Posterior cingulate gyrus (tissue), 11 donors: ENCODE measurements at places on chromosomes 2 and 18.

DNA sequence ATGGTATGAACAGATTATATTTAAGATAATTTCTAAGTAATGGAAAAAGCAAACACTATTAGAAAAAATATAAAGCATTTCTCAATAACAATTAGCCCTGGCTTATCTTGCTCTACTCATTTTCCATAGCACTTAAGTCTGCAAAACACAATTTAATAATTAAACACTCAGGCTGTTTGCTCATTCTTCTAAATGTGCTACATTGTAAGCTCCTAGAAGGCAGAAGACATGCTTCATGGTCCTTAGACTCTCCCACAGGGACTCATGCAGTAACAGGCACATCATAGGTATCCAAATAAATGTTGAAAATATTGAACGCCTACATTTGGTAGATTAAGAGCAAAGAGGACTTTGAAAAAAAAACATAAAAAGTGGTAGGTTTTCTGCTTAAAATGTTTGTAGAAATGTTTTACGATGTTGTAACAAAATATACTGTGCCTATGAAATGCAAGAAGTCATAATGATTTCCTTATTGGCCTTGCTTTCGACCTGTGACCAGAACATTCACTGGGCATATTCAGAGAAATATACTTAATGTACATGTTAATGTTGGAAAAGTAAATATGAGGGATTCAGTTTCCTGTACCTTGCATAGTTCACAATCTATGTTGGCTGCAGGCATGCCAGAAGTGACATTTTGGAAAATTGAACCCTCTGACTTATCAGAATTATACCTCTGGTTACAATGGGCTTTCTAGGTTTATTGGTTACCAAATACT lies 27.2 kb downstream of the G6PC2 start:
- no peak for DNase-seq

DNA sequence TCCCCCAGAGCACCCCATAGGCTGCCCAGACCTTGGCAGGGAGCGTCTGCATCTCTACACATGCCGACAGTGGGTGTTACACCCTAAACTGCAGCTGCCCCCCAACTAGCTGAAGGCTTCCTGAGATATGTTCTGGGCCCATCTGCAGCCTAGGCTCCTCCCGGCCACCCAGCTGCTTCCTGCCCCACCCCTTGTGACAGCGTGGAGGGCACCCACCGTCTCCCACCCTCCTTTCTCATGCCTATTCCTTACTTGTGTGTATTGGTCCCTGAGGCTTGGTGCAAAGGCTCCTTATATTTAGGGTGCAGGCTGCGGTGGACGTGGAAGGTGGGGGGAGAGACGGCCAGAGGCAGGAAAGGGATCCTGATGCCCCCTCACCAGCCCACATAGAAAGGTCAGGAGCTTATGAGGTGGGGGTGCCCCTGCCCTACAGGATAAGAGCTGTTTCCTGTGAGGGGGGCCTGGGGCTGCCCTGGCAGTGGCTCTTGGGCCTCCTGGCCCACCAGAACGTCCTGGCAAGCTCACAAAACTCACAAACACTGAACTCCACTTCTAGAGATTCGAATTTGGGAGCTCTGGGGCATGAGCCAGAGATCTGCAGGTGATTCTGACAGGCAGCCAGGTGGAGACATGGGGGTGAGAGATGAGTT lies 7.3 kb upstream of the PROM2 start:
- no peak for DNase-seq

DNA sequence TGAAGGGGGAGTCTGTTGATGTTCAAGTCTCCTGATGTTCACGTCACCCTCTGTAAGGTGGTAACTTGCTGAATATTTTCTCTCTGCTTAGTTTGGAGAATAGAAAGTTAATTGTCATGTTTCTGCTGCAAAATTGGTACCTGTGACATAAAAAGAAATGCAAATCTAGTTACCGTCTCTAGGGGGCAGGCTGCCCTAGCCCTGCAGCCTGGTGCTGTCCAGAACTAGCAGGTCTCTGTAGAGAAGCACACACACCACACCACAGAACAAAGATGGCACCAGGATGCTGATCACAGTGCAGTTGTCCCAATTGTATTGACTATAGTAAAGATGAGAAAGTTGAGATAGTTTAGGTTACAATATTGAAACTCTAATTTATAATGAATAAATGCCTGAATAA lies 47.0 kb downstream of the SLC9A4 start:
- no peak for DNase-seq

GRCh38 chr2:9721344-9721743 lies 90.5 kb upstream of the YWHAQ start:
- no peak for DNase-seq

GRCh38 chr2:3285901-3286645 lies 91.5 kb downstream of the EIPR1 start:
- DNase-seq = no peak

- no peak for DNase-seq
Observed at GRCh38 chr18:63286926-63287325, 32.6 kb downstream of the BCL2 start.

DNA sequence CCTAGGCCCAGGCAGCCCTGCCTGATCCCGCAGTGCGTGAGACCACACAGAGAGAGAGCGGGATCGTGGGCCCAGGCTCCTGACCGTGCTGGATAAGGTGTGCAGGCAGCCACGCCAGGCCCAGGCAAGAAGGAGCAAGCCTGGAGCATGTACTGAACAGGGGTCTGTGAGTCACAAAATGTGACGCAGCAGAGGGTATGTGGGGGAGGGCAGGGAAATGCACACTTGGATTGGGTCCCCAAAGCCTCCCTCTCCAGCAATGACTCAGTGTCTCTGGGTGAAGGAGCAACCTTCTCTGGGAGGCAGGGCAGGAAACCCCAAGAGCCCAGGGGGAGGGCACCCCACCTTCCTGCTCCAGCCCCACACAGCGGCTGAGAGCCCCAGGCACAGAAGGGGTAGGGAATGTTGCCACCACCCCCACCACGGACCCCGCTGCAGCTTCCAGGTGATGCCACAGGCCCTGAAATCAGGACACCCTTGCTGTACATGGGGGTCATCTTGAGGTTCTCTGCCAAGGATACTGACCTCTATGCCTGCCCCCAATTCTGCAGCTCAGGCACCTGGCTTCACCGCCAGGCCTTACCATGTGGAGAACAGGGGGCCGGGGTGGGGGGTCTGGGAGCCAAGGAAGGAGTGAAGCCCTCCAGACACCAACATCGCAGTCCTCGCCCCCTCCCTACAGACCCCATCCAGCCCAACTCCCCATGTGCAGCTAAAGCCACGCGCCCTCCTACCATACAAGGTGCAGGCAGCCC lies 1.3 kb upstream of the GPC1 start:
- DNase-seq = no peak

DNA sequence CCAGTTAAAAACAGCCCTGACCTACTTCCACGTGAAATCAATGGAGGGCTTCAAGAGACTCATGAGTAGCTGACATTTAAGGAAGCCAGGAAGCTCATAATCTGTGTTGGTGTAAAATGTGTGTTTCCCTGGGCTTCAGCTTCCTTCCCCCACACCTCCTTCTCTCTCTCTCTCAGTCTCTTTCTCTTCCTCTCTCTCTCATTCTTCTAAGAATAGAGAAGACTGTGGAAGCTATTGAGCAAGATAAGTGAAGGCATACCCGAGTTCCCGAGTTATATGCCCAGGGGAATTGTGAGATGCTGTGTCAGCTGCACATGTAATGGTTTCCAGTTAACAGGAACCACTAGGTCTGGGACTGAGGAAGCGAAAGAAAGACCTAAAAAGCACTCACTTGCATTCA lies 199.4 kb downstream of the NYAP2 start:
- DNase-seq = no peak

GRCh38 chr2:240595381-240596079 lies 9.0 kb downstream of the CAPN10 start:
- DNase-seq = no peak

DNA sequence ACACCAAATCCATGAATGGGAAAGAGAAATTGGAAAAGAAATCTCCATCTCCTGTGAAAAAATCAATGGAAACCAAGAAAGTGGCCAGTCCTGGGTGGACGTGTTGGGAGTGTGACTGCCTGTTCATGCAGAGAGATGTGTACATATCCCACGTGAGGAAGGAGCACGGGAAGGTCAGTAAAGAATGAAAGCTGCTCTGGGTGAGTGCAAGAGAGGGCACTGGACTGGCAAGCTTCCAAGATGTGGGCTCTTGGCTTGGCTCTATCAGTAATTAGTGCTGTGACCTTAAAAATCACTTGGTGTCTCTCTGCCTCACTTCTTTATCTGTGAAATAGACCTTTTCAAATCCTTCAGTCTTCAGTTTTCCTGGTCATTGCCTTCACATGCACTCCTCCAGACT lies 89.0 kb downstream of the ZNF532 start:
- DNase-seq = no peak

DNA sequence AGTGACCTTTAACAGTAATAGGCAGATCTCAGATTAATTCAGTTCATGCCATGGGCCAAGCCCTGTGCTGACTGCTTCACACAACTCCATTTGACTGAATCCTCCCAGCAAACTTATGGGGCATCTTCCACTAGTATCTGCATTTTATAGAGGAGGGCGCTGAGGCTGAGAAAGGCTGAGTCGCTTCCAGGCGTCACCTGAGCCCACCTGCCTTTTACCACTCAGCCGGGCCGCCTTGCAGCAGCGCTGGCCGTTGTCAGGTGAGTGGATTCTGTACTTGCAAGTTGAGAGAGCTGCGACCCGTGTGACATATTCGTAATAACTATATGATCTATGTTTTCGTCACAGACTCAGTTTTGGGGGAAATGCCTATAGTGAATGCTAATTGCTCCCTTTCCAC lies 59.3 kb upstream of the B3GNT7 start:
- no peak for DNase-seq

DNA sequence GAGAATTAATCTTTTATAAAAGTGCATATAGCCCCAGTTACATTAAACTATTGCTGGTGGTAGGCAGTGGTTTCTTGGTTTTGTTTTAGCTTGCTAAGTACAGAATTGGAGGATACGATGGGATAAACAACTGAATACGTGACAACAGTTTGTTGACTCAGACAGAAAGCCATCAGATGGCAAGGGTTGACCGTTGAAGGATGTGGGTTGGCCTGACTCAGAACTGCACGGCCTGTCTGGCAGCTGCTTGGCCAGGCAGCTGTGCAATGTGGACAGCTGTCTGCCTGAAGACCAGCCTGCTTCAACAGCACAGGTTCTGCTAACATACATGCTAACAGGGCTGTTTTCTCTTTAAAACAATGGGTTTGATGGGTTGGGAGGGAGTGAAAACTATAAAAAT lies 46.6 kb downstream of the PRKRA start:
- DNase-seq = no peak

- DNase-seq = no peak
Observed at GRCh38 chr2:196324211-196324610, 152.8 kb upstream of the STK17B start.

- no peak for DNase-seq
Observed at GRCh38 chr18:46642561-46642960, 14.5 kb downstream of the LOXHD1 start.

GRCh38 chr2:196925768-196926561 lies 542 bp downstream of the PGAP1 start:
- DNase-seq = peak; percentile 44

- no peak for DNase-seq
Observed at GRCh38 chr2:173658946-173659371, 304.3 kb downstream of the CDCA7 start.

- DNase-seq = peak; percentile 78
Observed at GRCh38 chr18:48775372-48776155, 175.2 kb downstream of the SMAD7 start.

DNA sequence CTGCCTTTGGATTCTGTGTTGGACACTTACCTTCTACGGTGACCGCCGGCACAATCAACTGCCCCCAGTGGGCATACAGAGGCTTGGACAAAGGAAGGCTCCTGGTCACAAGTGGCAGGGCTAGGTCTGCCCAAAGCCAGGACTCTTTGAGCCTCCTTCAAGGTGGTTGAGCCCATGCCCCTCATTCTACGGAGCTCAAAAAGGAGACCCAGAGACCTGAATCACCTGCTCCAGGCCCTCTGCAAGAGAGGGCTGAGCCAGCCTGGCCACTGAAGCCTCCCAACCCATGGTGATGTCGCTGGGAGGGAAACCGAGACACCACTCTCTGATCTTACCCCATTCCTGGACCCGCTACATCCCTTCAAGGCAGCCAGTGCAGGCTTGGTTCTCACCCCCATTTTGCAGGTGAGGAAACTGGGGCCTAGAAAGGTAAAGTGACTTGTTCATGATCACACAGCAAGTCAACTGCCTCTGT lies 87.9 kb downstream of the INHBB start:
- DNase-seq = no peak

- no peak for DNase-seq
Observed at GRCh38 chr2:136118819-136119716, 1.1 kb upstream of the CXCR4 start.

DNA sequence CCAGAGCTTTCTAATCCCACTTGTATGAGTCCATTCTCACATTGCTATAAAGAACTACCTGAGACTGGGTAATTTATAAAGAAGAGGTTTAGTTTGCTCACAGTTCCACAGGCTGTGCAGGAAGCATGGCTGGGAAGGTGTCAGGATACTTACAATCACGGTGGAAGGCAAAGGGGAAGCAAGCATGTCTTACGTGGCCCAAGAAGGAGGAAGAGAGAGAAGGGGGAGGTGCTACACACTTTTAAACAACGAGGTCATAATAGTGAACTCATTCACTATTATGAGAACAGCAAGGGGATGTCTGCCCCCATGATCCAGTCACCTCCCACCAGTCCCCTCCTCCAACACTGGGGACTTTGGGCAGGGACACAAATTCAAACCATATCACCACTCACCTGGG lies 67.8 kb downstream of the TTC32 start:
- no peak for DNase-seq

DNA sequence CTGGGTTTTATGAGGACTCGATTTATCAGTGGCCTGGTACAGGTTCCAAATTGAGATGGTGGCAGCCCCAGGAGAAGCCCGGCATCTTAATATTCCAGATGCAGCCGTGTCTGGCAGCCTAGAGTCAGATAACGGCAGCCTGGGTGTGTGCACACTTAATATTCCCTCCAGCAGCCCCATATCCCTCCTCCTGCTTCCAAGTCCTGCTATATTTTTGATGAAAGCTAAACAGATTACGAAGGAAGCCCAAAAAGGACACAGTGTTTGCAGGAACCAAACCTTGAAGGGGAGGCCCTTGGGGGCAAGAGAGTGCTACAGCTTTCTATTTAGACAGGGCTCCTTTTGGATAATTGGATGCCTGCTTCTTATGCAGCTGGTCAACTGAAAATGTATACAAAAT lies 25.1 kb upstream of the ALK start:
- DNase-seq = no peak

DNA sequence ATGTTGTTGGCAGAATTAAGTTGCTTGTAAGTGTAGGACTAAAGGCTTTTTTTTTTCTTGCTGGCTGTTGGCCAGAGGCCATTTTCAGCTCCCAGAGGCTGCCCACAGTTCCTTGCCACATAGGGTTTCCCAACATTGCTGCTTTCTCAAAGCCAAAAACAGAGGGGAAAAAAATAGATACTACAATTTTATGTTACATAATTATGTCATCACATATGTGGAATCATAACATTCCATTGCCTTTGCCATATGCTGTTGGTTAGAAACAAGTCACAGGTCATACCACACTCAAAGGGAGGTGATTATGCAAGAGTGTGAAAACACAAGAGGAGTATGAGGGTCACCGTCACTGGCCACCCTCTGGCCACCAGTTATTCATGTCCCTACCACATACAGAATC lies 154.5 kb downstream of the RTN4 start:
- DNase-seq = no peak

- DNase-seq = no peak
Observed at GRCh38 chr2:204966245-204966644, 421.0 kb downstream of the PARD3B start.
